ENCODE measurements at places on chromosomes 1 and 21.

- no peak for DNase-seq
Observed at GRCh38 chr1:117824616-117825015, 104.8 kb downstream of the GDAP2 start.

DNA sequence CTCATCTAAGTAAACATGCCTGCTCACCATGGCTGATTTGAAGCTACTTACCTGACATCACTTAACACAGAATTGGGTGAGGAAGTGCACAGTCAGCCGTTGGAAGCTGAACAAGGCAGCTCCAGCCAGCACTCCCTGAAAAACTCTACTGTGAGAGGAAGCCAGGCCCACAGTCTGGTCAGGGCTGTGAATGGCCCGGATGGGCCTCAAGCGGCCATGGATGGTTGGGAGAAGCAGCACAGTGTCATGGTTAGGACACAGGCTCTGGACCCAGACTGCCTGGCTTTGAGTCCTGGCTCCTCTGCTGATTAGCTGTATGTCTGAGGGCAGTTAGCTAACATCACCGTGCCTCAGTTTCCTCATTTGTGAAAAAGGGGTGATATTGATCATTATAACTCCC lies 267.8 kb downstream of the GRIK3 start:
- DNase-seq: no peak

DNA sequence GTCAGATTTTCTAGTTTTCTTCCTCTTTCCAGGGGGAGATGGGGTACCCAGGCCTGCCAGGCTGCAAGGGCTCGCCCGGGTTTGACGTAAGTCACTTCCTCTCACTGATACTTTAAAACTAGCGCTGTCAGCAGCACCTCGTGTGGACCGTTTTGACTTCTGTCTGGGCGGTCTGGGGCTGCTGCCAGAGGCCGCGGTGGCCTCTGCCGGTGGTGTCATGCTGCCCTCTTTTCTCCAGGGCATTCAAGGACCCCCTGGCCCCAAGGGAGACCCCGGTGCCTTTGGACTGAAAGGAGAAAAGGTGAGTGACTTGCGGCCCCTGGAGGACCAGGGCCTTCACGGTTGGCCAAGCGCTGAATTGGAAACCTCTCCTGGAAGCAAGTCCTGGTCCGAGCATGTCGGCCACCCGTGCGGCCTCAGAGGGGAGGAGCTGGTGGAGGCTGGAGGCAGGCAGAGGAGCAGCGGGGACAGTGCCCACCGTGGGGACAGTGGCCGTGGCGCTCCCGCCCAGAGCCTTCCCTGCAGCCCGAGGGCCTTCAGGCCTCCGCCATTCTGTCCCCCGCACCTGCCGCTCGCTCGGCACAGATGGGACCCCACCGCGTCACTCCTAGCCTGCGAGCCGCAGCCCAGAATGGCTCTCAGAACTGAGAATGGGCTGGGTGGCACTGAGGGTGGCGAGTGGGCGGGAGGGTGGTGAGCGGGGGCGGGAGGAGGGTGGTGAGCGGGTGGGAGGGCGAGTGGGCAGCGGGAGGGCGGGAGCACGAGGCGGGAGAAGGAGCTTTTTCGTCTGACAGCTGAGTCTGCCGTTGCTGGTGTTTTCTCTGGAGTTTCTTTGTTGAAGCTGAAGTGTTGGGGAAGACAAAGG lies 9.4 kb downstream of the COL6A1 start:
- no peak for DNase-seq

GRCh38 chr1:58434607-58435006 lies 111.9 kb downstream of the OMA1 start:
- no peak for DNase-seq

- DNase-seq: no peak
Observed at GRCh38 chr1:66119148-66119547, 326.5 kb downstream of the PDE4B start.

DNA sequence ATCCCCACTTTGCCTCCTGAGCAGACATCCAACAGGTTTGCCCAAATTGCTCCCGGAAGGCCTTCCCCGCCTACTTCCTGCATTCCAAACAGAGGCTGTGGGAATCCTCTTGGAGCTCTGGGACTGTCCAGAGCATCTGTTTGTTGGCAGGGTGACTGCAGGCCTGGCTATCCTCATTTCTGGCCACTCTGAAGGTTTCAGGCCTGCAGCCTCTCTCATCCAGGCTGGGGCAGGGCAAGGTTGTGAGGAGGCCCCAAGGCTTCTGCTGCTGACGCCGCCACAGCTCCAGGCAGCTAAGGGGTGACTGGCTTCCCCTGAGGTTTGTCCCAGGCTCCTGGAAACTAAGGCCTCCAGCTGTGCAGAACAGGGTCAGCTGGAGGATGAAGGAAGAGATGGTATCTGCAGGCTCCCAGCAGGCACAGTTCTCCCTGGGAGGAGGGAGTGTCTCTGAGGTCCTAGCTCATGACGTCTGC lies 11.3 kb downstream of the CDK18 start:
- no peak for DNase-seq

GRCh38 chr1:71357708-71358107 lies 276.9 kb upstream of the ZRANB2 start:
- DNase-seq: no peak

DNA sequence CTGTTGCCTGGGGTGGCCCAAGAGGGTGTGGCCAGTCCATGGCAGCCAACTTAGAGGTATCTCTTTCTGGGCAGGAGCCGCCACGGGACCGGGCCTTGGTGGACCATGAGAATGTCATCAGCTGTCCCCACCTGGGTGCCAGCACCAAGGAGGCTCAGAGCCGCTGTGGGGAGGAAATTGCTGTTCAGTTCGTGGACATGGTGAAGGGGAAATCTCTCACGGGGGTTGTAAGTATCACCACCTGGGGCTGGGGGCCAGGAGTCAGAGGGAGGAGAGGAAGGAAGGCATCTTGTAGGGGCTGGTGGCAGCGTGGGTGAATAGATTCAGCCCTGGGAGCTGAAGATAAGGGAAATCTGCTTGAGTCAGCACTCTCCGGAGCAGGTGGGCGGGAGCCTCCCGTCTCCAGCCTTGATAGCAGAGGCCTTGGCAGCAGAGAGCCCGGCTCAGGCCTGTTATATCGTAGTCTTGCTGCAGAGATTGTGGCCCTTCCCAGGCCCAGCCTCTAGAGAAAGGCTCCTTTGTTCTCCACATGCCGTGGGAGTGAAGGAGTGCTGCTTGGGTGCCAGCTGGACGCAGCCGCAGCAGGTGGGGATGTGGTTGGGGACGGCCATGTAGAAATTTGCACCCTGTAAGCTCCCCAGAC lies 25.4 kb downstream of the PHGDH start:
- DNase-seq: no peak

GRCh38 chr1:241253471-241253870 lies 103.5 kb downstream of the RGS7 start:
- DNase-seq: no peak

DNA sequence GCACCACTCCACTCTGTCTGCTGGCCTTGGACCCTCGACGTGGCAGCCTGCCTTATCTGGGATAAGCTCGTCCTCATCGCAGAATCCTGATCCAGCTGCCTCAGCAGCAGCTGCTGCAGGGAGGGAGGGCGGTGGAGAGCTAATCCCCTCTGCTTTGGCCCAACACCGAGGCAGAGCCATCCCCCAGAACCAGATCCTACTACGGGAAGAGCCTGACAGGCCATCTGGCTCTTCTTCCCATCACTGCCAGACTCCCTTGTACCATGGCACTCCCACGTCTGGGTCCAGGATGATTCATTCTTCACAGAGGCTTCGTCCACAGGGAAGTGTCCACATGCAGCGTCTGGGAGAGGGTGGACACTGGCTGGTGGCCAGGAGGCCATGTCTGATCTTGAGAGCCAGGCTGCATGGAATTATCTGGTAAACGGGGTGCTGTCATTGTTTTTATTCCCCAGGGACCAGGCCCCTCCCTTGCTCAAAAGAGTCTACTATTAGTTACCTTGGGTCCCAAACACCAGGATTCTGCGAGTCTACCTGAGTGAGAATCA lies 14.6 kb upstream of the PKP1 start:
- no peak for DNase-seq

DNA sequence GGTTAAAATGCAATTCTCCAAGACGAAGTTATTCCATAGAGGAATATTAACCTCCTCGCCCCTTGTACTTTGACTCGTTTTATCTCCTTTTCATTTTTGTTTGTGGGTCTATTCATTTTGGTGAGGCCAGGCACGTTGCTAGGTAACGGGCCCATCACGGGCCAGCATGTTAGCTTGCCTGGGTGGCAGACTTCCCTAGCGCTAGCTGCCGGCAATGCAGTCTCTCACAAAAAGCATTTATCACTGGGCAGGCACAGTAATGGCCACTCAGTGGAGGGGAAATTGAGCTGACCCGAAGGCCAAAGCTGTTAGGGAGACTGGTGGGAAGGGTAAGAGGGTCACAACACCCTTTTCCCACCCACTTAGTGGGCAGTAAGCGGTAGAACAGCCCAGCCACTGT lies 234.4 kb upstream of the FOXD3 start:
- no peak for DNase-seq

DNA sequence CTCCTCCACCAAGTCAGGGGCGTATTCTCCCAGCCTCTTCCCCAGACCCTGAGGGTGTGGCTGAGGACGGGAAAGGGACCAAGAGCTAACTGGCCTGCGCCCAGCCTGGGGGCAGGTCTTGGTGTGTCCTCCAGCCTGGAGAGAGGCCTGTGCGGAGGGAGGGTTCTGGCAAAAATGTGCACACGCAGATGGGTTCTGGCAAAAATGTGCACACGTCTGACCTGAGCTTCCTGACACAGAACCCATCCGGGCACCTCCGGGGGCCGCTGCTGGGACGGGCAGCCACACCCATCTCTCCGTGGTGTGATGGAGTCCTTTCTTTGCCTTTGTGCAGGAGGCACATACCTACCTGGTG lies 23.1 kb upstream of the PKP1 start:
- no peak for DNase-seq

DNA sequence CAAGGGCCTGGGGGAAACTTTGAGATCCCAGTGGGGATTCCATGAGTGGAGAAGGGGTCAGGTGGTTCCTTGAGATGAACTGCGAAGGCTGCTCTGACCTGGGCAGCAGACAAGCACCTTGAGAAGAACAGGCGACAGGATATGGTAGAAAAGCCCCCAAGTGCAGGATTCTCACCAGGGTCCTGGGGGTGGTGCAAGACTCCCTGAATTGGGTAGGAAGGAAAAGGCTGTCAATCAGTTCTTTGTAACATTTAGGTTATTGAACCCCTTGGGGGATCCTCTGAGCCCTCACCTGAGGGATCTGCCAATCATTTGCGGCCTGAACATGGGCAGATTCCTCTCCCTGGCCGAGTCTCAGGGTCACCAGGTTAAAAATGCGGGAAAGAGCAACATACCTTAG lies 2.4 kb upstream of the PRAMEF12 start:
- no peak for DNase-seq

DNA sequence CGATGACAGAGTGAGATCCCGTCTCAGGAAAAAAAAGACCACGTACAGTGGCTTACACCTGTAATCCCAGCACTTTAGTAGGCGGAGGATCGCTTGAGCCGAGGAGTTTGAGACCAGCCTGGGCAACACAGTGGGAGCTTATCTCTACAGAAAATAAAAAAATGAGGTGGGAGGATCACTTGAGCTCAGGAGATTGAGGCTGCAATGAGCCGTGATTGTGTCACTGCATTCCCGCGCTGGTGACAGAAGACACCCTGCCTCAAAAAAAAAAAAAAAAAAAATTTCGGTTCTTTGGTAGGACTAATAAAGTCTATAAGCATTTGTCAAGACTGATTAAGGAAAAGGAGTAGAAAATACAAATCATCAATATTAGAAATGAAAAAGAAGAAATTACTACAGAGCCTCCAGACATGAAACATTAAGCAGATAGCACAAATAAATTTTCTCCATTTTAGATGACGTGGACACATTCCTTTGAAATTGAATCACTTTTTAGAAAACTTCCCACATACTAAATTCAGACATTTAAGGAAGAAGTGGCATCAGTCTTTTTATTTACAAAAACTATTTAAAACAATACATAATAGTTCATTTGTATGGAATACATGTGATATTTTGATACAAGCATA lies 30.4 kb downstream of the MORC3 start:
- no peak for DNase-seq

DNA sequence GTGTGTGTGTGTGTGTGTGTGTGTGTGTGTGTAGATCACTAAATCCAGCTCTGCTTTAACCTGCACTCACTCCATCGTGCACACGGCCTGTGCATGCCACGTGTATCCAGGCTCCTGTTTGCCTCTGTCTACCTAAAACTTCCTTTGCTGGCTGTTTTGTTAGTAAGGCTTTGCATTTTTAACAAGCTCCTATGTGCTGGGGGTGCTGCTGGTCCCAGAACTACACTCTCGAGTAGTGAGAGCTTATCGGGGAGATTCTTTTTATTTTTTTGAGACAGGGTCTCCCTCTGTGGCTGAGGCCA lies 596 bp upstream of the TCEA3 start:
- DNase-seq: no peak

DNA sequence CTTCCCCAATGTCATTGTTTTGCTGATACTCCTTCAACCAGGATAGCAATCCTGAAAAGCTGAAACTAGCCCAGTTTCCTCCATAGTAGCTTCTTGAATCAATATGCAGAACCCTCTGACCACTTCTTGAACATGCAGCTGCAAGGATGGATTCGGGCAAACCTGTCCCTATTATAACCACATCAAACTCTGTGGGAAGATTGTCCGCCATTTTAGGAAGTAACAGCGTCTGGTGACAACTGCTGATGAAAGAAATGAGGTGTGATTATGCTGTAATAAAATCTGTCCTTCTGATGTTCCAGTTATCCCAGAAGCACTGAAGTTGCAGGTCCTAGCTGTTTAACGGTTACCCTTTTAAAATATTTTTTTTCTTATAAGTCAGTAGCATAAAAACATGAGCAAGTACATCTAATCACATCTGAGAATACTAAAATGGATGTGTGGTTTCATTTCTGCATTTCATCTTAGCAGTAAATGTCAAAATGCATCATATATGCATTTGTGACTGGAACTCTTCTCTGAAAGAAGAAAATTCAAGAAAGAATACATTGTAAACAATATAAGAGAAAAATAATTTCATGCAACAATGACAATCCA lies 4.5 kb downstream of the CHML start:
- DNase-seq: no peak

DNA sequence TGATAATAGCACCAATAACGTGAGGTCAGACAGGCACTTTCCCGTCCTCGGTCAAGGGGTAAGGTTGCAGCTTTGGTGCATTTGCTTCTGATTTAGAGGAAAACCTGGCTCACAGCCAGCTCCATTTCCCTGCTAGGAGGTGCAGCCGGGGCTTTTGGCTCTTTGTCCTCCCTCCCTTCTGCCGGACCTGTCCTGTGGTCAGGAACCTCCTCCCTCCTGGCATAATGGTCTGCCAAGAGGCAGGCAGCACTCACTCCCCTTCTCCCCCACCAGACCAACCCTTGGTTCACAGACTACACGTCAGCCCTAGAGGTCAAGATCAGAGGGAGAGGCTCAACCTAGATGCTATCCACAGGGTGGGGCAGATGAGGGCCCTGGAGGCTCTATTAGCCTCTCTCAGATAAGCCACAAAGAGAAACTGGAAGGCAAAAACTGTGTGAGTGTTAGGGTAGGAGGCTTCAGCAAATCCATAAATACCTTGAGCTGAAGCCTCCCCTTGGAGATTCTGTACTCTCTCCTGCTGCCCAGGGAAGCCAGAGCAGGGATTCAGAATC lies 64.8 kb downstream of the PLXNA2 start:
- DNase-seq: no peak

- DNase-seq: no peak
Observed at GRCh38 chr1:19255288-19255687, 3.7 kb downstream of the MRTO4 start.

GRCh38 chr1:76763738-76764137 lies 103.5 kb upstream of the ST6GALNAC5 start:
- no peak for DNase-seq

GRCh38 chr1:147853391-147853790 lies 49.2 kb upstream of the GJA8 start:
- no peak for DNase-seq

Data from activated naive CD4-positive, alpha-beta T cell (primary cell).